ENCODE measurements at places on chromosomes 1 and 21.

DNA sequence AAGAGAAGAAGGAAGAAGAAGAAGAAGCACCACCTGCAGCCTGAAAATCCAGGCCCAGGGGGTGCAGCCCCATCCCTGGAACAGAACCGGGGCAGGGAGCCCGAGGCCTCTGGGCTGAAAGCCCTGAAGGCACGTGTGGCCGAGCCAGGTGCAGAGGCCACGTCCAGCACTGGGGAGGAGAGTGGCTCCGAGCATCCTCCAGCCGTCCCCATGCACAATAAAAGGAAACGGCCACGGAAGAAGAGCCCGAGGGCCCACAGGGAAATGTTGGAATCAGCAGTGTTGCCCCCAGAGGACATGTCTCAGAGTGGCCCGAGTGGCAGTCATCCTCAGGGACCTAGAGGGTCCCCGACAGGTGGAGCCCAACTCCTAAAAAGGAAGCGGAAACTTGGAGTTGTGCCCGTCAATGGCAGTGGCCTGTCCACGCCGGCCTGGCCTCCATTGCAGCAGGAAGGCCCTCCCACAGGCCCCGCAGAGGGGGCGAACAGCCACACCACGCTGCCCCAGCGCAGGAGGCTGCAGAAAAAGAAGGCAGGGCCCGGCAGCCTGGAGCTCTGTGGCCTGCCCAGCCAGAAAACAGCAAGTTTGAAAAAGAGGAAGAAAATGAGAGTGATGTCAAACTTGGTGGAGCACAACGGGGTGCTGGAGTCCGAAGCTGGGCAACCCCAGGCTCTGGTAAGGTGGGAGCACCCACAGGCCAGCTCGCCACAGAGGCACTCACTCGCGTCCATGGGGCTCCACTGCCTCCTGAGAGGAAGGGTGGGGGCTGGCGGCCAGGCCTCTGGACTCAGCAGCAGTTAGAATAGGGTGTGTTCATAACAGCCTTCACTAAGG lies 28.4 kb downstream of the RRP1B start:
- DNase-seq = no peak

DNA sequence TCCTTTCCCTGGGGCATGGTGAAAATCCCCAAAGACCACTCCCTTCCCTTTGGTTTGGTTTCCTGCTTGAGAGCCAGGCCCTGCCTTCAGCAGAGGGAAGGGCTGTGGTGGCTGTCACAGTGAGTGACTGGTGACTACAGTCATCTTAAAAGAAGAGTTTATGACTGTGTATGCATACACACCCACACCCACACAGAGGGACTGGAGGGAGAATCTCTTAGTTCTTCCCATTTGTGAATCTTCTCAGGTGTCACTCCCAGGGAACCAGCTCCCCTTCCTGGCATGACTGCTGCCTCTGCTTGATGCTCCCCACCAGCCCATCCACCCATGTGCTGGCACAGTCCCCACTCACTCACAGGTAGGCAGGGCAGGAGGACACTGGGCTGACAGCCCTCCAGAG lies 3.9 kb upstream of the KCNA2 start:
- no peak for DNase-seq

DNA sequence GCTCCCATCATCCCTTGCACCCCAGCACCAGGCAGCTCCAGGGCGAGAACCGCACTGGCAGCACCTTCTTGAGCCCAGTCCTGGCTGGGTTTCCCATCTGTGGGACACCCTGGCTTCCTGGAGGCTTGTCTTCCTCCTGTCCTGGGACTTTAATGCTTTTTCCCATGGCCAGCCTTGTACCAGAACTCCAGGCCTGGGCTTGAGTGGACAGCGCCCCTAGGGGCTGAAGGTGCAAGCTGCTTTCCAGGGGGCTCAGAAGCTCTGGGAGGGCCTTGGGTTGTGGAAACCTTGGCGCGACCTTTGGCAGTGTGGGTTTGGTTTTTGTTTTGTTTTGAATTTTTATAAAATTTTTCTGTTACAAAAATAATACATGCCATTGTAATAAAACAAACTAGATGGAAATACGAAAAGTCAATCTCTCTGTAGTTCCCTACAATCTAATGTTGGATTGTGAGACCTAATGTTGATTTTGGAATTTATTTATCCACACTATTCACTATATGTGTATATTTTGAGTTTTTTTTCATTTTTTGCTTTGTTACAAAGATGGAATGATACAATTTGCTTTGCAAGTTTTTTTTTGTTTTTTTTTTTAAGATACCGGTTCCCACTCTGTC lies 33.8 kb upstream of the RPL11 start:
- peak; percentile 44 for DNase-seq

- peak; percentile 78 for DNase-seq
Measured at GRCh38 chr1:15966081-15966955, 9.6 kb downstream of the ZBTB17 start.

DNA sequence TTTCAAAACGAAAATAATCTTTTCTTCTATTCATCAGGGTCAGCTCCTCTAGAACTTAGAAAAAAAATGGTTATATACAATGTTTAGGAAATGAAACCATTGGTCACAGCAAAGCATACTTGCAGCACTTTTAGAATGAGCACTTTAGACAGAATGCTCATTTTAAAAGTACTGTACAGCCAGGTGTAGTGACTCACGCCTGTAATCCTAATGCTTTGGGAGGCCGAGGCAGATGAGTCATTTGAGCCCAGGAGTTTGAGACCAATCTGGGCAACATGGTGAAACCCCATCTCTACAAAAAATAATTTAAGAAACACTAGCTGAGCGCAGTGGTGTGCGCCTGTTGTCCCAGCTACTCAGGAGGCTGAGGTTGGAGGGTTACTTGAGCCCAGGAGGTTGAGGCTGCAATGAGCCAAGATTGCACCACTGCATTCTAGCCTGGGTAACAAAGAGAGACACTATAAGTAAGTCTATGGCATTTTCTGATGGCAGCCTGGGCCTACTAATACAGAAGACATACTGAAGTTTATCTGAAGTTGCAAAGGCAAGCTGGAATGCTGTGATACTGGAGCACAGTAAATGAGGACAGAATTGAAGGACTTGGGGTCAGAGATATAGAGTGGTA lies 48.9 kb upstream of the ZNF326 start:
- DNase-seq = no peak

DNA sequence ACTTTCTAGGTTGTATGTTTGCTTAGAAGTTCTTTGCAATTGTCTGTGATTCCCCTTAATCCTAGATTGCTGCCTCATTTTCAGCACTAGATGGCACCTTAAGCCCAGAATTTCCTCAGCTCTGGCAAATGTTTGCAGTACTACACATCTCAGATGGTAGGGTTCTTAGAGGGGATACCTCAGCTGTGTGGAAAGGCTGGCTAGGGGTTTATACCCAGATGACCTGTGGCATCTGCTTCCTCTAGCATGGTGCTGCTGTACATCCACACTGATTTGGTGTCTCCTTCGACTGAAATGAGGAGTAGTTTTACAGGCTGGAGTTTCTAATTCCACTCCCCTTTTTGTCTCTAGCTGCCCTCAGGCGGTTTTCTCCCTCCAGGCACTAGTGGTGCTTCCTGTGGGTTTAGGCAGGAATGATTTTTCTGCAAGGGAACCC lies 23.5 kb downstream of the ASB17 start:
- DNase-seq = no peak

GRCh38 chr1:107786203-107786845 lies 178.7 kb downstream of the VAV3 start:
- DNase-seq = no peak

DNA sequence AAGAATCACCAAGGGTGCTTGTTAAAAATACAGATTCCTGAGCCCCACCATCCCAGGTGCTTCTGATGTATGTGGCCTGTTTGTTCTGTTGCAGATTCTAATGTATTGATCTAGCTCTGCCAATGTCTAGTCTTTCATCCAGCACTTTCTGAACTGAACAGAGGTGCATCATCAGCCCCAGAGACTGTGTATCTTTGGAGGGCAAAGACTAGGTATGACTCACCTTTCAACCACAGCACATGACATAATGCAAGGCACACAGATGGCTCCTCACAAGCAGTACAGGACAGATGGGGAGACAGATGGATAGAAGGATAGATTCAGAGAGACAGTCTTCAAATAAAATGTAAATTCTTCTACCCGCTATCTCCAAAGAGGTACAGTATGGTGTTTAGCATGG lies 32.3 kb downstream of the CD58 start:
- DNase-seq = no peak

- DNase-seq = no peak
Measured at GRCh38 chr1:8097077-8097799, 71.1 kb upstream of the ERRFI1 start.

DNA sequence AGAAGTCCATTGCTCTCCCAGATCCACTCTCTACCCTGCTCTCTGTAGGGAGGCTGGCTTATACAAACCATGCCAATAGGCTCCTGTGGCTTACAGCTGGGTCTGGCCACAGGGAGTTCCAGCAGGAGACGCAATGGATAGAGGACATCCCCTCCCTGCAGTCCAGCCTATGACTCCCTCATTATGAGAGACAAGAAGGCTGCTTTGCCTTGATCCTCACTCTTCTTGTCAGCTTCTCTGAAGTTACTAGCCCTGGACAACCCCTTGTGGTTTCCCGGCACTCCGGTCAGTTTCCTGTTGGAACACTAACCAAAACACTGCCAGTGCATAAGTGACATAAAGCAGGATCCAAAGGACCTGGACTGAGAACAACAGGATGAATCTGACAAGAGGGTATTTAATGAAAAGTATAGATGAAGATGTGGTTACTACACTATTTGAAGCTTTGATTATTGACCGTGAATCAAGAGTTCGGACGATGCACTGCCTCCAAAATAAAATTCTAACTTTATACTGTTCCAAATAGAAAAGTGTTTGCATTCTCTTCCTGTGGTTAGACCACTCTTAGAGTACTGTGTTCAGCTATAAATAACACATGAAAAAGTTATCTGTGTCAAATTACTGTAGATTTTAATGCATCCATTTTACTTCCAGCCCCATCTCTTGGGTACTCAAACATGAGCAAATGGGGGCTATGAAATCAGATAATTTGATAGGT lies 32.7 kb upstream of the ZNF326 start:
- DNase-seq = no peak

DNA sequence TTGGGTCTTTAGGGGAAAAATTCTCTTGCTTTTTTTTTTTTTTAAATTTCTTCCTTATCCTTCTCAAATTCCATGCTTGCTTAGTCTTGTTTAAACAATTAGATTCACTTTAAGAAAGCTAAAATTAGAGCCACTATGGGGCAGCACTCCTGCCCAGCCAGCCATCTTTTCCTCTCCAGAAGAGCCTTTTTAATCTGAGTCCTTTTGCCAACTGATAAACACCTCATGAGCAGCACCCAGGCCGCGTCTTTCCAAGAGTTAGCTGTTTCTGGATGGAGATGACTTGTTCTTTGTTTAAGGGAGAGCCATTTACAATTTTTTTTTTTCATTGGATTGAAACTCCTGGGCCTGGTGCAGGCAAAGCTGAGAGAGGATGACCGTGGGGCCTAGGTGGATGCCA lies 53.3 kb upstream of the TSPAN2 start:
- DNase-seq = no peak

- DNase-seq = no peak
Measured at GRCh38 chr21:28908351-28908750, 84.3 kb downstream of the LTN1 start.

- no peak for DNase-seq
Measured at GRCh38 chr1:245751726-245752470, 597.1 kb downstream of the KIF26B start.

DNA sequence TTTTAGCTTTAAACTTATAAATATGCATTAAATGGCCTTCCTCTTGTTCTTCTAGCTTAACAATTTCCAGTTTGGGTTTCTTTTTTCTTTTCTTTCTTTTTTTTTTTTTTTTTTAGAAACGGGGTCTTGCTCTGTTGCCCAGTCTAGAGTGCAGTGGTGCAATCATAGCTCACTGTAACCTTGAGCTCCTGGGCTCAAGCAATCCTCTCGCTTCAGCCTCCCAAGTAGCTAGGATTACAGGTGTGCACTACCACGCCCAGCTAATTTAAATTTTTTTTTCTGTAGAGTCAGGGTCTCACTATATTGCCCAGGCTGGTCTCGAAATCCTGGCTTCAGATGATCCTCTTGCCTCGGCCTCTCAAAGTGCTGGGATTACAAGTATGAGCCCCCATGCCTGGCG lies 37.9 kb upstream of the RUNX3 start:
- DNase-seq = no peak

DNA sequence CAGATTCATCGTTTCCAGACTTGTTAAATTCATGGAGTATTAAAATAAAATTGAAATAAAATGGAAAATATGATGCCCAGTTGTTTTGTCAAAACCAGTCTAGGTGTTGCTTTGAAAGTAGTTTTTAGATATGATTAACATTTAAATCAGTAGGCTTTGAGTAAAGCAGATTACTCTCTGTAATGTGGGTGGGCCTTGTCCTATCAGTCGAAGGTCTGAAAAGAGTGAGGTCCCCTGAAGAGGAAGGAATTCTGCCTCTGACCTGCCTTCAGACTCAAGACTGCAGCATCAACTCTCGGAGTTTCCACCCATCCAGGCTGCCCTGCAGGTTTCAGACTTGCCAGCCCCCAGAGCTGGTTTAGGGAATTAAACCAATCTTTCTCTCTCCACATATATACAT lies 36.2 kb downstream of the C21orf91 start:
- no peak for DNase-seq

DNA sequence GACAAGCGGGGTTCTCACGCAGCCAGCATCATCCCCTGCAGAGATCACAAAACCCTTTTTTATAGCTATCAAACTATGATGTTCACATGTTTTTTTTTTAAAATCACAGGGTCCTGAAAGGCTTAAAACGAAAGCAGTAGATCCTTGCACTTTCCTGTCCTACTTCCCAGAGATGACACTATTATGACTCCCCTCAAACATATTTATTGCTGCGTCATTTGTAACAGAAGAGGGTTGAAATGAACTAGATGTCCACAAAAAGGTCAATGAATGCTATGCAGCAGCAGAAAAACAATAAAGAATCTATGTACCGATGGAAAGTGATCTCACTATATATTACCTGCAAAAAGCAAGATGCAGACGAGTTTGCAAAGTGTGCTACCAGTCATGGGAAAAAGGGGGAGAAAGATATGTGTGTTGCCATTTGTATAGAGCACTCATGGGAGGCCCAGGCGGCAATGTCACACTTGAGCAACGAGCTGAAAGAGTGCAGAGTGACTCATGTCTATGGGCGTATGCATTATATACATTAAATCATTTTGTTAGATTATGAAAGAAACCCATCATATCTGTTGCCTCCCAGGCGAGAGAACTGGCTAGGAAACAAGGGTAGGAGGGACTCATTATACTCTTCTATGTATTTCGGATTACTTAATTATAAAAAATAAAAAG lies 68.9 kb upstream of the PARP1 start:
- DNase-seq = no peak

GRCh38 chr1:41883507-41883906 lies 35.2 kb downstream of the HIVEP3 start:
- DNase-seq = no peak

Measured in activated CD4-positive, CD25-positive, alpha-beta regulatory T cell treated with anti-CD3 and anti-CD28 coated beads, Interleukin-2, amount 50 U/mL, for 72 hours (primary cell).